IMR-90 (cell line): ENCODE measurements at places on chromosomes 3 and 15.

DNA sequence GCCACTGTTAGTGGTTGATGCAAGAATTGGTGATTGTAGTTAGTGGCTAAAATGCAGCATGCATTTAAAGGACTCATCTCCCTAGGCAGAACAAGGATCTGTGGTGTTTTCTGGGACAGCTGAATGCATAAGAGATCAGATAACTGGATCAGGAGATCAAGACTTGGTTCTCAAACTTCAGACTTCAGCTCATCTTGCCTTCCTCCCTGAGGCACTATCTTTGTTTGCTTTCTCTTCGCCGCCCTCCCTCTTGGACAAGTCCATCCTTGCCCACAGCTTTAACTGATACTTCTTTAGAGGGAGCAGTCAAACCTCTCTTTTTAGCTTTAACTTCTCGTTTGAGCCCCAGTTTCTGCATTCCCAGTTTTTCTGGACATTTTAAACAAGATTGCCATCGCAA lies 195.4 kb upstream of the TPRG1 start:
- no peak for DNase-seq

DNA sequence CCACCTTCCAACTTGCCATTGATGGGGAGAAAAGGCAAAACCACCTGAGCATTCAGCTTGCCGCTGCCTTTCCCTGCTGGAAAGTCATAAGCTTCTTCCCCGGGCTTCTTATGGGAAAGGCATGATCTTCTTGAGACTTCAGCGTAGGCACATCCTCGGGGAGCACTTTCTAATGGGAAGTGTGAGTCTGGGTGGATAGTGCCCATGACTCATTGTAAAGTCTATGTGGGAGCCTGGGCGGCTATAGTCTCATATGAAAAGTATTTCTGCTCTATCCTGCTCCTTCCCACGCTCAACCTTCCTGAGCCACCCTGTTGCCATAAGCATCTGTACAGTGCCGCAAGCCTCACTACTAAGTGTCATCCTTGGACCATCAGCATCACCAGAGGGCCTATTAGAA lies 309.9 kb upstream of the THBS1 start:
- DNase-seq, result peak; percentile 98

- no peak for DNase-seq
Measured at GRCh38 chr15:58108117-58108516, 30.1 kb upstream of the AQP9 start.

- no peak for DNase-seq
Measured at GRCh38 chr15:77311618-77312398, 108.1 kb downstream of the PEAK1 start.

DNA sequence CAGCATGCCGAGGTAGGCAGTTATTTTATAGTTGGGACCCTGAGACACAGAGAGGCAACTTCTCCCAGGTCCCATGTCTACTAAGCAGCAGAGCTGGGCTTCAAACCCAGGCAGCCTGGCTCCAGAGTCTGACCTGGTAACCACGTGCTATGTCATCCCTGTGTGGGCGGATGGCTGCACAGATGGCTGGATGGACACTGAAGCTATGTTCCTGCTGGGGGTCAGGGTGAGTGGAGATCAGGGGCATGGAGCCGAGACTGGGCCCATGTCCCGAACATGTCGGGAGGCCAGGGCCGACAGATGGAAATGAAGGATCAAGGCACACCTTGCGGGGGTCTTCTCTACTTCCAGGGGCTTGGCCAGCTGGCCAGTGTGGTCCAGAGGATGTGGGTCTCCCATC lies 9.3 kb upstream of the FBLN2 start:
- peak; percentile 50 for DNase-seq

DNA sequence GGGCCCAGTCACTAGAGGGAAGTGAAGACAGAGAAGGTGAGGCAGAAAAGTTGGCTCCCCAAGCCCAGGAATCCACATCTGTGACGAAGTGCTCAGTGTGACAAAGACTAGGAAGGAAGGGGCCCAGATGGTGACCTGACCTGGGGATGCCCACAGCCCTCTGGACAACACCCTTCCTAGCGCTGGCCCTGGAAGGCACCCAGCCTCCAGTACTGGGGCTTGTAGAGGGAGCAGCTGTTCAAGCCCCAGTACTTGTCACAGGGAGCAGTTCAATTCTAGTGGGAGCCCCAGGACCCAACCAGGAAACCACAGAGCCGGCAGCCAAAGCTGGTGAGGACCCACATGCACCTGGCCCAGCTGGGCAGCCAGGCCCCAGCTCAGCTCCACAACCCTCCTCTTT lies 190.8 kb downstream of the XXYLT1 start:
- DNase-seq, result no peak

- no peak for DNase-seq
Measured at GRCh38 chr3:159881828-159882309, 106.8 kb upstream of the IL12A start.

GRCh38 chr3:45212095-45212468 lies 14.0 kb downstream of the TMEM158 start:
- DNase-seq, result no peak
